ENCODE measurements at places on chromosomes 5 and 9.

DNA sequence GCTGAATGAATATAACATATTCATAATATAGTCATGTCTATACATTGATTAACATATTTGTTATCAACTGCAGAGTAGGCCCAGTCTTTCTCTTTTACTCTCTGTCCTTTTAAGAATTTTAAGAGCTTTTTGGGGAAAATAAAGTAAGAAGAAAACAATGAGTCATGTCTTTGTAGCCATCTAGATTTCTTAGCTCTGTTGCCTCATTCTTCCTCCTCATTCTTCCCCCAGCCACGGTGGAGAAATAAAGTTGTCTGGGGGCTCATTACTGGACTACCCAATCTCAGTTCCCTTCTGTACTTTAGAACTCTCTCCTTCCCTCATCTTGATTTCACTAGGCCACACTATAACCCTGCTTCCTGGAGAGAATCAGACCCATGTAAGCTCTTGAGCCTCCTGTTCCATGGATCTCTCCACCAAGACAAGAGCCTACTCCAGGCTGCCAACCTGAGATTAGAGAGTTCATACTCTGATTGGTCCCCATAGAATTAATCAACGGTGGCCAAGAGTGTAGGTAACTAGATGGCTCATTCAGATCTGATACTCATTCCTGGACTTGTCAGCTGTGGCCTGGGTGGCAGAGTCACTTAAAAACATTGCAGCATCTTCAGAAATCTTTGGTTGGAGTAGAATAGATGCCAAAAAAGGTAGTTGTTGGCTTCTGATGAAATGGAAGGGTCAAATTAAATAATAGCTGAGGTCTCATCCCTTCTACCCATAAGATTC lies 44.2 kb downstream of the ITGA1 start:
- DNase-seq = no peak

DNA sequence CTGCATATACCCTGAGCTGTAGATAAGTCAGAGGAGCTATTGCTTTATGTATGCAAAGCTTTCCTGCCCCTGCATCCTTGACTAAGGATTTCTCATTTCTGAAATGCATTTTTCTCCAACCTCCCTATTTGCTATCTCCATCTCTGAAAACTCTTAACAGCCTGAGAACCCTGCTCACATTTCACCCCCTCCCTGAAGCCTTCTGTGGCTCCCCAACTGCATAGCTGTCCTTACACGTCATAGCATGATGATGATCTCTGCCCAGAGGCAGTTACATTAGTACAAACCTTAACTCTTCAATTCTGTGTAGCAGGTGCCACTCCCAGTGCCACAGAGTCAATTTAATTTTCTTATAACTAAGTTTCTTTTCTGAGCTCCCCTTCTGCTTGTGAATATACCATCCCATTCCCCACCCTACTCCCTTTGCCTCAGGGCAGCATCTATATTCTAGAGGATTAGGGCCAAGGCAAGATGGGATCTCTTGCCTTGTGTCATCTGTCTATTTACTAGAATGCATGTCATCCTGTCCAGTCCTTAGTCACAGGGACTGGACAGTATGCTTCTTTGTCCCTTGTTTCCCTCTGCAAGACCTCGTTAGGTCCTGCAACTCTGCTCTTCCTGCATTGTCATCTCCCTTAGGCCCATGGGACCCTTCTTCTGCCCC lies 149.7 kb upstream of the SPRY4 start:
- no peak for DNase-seq

DNA sequence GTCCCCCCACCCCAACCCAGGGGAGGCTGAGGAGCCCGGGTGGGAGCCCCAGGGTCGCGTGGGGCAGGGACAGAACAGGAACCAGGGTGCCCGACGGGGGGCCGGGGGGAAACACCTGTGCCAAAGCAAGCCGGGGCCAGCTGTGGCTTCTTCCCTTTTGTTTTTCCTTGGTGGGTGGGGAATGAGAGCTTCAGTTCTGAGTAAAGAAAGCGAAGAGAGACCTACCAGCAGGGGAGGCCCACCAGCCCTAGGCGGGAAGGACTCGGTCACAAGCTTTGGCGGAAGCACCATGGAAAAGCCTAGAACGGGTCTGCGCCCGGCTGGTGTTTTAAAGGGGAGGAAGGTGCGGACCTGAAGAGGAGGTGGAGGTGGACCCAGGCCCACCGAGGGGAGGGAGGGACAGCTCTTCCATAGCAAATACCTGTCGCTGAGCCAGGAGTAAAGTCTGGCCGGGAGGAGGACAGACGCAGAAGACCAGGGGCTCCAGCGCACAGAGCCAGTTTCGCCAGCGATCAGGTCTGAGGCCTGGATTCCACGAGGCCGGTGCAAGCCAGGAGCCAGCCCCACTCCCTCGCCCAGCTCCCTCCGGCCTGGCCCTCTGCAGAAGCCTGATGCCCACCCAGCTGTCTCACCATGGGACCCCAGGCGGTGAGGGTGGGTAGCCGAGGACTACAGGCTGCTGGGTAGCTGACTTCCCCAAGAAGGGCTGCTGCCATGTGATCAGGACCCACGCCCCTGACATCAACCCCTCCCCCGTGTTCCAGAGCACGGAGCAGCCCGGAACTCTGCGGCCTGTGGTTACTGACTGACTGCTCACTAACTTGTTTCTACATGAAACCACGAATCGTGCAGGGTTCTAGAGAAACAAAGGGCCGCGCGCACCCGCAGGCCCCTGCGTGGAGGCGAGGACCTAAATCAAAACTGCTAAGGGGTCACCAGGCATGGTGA lies 849 bp upstream of the MGAT1 start:
- DNase-seq = no peak

DNA sequence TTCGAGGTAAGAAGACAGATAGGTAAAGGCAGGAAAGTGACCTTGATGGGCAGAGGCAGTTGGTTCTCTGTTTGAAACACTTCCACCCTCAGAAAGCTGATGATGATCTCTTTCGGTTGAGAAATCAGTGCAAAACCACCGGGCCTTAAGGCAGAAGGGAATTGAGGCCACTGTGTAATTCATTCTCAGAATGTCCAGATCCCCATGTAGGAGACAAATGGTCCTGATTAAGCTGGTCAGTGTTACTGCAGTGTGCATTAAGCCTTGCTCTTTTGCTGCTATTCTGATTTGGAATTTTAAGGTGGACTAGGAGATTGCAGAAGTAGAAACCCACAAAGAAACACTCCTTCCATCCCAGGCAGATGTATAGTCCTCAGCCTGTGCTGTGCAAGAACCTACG lies 255.2 kb downstream of the ARHGAP26 start:
- no peak for DNase-seq

DNA sequence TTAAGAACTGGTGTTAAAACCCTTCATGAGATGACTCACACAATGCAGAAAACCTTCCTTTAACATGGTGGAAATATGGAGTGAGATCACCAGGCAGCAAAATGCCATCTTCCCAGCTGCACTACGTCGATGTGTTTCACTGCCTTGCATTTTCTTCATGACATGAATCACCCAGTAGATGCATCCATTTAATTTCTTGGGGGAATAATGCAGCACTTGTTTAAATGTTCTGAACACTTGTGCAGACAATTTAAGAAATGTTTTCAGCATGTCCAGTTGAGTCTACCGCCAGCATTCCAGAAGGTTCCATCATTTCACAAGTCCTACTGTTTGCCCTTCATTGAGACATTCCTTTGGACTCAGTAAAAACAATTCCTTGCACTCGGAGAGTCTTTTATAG lies 81.6 kb downstream of the ADAMTS16 start:
- no peak for DNase-seq

- no peak for DNase-seq
Measured at GRCh38 chr5:148844433-148845280, 18.2 kb downstream of the ADRB2 start.

DNA sequence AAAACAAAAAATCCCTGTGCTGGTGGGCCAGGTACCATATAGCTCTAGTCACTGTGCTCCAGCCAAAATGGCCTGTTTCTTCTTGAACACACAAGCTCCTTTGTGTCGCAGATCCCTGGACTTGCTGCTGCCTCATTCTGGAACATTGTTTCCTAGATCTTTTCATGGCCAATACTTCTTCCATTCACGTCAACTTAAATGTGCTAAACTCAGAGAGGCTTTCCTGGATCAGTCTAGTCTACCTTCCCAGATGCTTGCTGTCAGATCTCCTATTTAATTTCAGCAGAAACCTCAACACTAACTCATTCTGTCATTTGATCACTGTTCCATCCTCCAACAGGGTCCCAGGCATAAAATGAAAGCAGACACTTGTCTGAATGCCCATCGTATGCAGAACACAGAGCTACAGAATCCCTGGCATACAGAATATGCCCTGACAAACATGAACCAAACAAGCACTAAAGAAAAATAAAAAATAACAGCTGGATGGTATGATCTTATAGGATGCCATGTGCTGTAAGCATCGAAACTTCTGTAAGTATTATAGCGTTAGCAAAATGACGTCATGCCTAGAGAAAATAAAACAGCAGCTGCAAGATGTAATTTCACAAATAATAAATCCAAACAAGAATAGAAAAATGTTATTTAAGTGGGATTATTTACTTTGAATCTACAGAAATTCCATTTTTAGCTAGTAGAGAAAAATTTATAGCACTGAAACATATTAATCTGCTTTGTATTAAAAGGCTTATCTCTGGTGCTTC lies 403.7 kb upstream of the DAP start:
- DNase-seq = no peak

DNA sequence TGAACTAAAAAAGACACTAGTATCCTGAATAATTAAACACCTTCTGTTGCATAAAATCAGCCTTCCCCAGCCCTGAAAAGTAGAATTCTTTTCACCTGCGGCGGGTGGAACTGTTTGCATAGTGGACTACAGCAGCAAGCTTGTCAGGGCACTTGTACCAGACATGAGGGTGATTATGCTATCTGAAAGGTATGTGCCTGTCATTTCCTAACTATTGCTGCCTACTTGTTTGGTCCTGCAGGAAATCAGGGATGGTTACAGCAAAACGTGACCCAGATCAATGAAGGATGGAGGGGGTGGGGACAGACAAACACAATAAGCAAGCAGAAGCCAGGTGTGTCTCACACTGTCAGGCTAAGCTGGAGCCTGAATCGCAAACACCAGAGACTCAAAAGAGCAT lies 385.6 kb downstream of the MLLT3 start:
- DNase-seq = no peak
